SK-N-SH treated with all-trans-retinoic acid at 6 μM for 48 hours (cell line): ENCODE measurements at places on chromosomes 7 and 10.

DNA sequence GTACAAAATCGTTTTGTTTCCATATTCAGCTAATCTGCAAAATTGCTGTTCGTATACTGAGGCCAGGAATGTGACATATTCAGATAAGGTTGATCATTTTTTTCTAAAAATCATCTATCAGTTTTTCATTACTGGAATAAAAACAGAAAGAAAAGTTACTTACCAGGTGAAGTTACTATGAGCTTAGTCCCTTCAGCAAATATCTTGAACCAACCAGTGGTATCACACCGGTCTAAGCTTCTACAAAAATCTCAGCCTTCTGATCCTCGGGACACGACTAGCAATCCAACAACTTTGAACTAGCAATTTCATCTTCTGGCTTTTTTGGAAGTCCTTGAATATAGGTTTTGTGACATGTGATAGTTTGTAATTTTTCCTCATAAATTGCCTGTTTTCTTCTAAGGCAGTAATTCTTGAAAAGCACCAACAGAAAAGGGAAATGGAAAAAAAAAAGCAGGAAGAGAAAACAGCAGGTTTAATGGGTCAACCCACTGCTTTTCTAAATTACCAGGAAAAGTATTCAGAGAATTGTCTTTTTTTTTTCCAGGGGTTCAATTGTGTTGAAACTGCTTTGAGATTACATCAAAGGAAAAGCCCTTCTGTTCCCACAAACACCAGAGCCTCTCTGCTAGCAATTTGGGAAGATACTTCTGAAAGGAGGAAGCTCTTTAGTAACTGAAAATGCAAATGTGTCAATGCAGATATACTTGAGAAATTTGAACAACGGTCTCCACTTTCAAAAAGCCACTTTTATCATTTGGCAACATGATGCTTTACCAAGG is 2.9 kb upstream of the TARP start:
- ATAC-seq = no peak

GRCh38 chr10:48651839-48652238 is 32.8 kb upstream of the WDFY4 start:
- ATAC-seq = no peak

GRCh38 chr10:36888925-36889573 is 236.3 kb upstream of the ANKRD30A start:
- peak; percentile 62 for ATAC-seq

DNA sequence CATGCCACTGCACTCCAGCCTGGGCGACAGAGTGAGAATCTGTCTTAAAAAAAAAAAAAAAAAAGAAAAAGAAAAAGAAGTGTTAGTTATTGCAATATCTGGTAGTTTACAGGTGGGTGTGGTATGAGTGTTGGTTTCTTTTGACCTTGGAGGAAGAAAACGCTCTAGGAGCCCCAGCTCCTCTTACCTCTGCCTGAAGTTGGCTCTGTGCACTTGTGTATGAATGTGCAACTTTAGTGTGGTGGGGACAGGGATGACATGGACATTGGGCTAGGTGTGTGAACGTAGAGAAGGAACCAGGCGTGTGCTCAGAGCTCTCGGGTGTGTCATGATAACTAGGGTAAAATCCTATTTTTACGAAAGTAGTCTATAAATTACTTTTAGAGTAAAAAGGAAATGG is 11.9 kb downstream of the PROSER2 start:
- ATAC-seq = no peak

DNA sequence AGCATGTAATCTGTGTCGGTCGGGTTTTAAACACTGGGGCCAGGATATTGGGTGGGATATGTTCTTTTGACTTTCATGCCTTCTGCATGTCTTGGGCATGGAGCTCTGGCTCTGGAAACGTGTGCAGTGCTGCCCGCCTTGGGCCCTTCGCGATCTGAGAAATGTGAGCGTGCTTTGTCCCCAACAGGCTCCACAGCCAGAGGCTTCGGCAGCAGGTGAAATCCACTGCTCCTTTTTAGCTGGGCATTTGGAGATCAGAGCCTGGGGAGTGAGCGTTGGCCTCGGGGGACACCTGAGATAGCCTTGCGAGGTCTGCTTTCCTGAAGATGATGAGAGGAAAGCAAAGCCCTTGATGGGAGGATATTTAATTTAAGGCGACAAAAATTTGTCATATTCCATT is 137.8 kb downstream of the ACTR3B start:
- ATAC-seq = no peak

- peak; percentile 100 for ATAC-seq
Observed at GRCh38 chr7:92904244-92905131, 68.1 kb upstream of the CDK6 start.

DNA sequence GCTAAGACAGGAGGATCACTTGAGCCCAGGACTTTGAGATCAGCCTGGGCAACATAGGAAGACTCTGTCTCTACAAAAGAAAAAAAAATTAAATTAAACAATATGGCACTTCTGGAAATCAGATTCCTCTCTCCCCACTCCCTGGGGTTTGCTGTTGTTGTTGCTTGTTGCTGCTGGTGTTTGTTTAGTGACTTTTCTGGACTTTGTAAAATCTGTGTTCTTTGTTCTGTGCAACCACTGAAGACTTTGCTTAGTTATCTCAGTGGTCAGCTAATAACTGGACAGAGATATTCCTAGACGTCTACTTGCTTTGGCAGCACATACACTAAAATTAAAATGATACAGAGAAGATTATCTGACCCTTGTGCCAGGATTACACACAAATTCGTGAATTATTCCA is 10.3 kb upstream of the WIPI2 start:
- no peak for ATAC-seq

GRCh38 chr7:47357863-47358262 is 224.0 kb downstream of the TNS3 start:
- no peak for ATAC-seq

GRCh38 chr7:134724606-134725005 is 54.8 kb upstream of the CALD1 start:
- ATAC-seq = peak; percentile 74

DNA sequence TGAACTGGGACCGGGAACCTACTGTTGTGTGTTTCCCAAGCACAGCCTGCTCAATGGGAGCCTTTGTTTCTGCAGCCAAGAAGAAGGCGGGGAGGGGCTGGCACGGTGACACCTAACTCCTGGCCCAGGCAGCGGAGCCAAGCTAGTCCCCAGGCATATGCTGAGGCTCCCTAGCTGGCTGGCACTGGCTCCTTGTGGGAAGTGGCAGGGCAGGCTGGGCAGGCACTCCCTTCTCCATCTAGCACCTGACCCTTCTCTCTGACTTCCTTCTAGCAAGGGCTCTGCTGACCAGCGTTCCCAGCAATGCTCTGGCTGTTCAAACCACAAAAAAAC is 325.0 kb downstream of the PLXNA4 start:
- no peak; the same call in 2 of the 3 replicates for ATAC-seq

DNA sequence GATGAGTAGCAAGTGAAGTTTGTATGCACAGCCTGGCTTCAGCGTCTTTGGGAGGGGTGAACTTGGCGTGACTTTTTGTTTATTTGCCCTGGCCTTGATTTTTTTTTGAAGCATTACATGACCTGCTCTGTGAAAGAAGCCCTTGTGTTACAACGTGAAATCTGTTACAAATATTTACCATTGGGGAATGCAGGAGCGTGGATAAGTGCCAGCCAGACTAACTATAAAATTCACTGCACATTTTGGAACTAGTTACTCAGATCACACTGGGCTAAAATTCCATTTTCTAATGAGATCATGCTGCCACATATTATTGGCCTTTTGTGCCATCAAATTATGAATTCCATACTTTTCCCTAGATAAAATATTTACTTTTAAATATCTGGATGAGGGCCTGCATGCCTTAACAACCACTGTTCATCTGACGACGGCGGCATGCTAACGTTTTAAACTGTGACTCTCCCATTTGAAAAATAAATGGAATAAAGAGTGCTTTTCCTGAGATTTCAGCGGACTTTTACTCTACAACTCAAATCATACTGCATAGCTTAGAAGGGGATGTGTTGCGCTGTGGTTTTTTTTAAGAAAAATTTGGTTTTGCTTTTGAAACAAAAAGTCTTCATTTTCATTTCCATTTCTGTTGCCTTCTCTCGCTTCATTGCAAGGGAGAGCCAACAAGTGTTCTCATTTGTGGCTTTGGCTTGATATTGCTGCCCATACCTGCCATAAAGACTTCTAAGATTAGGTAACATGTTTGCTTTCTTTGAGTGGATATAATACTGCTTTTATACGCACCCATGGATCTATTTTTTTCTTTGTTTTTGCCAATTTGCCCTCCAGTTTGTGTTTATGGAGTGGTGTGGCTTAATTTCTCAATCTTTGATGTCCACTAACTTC is 352.2 kb downstream of the TFEC start:
- no peak for ATAC-seq

DNA sequence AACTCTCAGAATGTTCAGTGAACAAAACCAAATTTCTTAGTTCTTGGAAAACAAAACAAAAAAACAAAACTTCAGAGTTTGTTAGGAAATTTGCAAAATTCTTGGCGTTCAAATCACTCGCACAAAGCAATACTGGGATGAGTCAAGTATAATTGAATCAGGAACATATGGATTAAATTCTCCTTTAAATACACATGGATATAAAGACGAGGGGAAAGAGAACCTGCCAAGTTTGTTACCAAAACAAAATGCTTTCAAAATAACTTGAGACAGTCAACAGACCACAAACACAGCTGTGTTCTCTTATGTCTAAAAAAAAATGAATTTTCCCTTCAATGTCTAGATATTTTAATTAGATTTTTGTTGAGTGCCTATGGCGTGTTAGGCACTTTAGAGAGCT is 93.5 kb upstream of the MPP7 start:
- peak; percentile 54 for ATAC-seq

DNA sequence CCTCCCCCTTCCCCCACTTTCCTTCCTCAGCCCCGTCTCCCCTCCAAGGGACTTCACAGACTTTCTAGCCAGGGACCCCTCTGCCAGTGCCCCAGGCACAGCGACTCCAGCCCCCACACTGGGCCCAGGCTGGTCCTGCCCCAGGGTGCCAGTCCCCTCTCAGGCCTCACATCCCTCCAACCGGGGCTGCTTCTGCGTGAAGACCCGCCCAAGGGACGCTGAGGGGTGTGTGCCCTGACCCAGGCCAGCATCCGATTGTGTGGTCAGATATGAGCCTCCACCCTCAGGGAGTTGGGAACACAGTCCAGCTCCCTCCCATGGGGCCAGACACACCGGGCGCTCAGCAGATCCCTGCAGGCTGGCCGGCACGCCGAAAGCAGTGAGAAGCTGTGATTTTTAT is 97.0 kb downstream of the MICALL2 start:
- ATAC-seq = no peak

DNA sequence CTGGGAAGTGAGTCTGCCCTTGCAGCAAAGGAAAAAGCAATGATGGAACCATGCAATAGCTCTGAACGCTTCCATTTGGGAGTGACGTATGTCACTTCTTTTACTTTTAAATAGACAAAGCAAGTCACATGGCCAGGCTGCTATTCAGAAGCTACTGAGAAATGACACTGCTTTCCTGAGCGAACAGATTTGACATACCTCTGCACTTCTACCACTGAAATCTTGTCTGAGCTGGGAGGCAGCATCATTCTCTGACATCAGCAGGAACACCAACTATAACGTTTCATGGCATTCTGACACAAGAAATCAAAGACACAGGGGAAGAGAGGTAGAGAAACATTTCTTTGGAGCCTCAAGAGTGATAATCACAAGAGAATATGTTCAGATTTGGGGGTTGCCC is 271.1 kb downstream of the SNX13 start:
- no peak for ATAC-seq

- ATAC-seq = peak; percentile 49; the same call in 2 of the 3 replicates
Observed at GRCh38 chr7:45872116-45873034, 507 bp downstream of the CCDC201 start.

DNA sequence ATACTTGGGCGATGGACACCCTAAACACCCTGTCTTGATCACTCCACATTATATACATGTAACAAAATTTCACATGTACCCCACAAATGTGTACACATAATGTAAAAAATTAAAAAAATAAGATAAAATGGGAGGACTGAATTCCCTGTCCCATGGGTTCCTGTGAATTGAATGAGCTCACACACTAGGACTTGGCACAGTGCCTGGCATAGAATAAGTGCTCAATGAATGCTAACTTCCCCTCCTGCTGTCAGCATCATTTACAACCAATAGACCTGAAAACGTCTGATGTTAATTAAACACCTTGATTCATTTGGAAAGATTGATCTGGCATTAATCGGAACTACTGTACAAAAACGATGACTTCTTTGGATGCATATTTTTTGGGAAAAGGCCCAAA is 117.3 kb upstream of the ZNF438 start:
- ATAC-seq = no peak

GRCh38 chr10:88893611-88894010 is 13.6 kb downstream of the STAMBPL1 start:
- ATAC-seq = no peak

DNA sequence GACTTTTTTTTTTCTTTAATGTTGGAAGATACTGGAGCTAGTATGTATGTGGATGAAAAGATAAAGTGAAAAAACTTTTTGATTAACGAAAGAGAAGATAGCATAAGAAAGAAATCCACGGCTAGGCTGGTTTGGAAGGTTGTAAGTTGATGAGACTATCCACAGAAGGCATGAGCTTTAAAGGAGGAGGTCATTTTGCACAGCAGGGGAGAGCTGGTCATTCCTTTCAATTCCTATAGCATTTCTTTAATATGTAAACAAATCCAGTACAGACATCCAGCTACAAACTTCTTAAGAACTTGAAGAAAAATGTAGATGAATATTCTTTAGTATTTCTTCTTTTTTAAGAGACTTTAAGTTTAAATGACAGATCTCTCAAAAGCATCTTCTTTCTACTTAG is 281.3 kb downstream of the CACNA2D1 start:
- no peak for ATAC-seq

GRCh38 chr10:82267014-82267413 is 392.0 kb downstream of the NRG3 start:
- no peak for ATAC-seq

- ATAC-seq = no peak
Observed at GRCh38 chr7:87128861-87129267, 23.4 kb upstream of the DMTF1 start.

- no peak for ATAC-seq
Observed at GRCh38 chr7:2191016-2191415, 41.7 kb downstream of the MAD1L1 start.

DNA sequence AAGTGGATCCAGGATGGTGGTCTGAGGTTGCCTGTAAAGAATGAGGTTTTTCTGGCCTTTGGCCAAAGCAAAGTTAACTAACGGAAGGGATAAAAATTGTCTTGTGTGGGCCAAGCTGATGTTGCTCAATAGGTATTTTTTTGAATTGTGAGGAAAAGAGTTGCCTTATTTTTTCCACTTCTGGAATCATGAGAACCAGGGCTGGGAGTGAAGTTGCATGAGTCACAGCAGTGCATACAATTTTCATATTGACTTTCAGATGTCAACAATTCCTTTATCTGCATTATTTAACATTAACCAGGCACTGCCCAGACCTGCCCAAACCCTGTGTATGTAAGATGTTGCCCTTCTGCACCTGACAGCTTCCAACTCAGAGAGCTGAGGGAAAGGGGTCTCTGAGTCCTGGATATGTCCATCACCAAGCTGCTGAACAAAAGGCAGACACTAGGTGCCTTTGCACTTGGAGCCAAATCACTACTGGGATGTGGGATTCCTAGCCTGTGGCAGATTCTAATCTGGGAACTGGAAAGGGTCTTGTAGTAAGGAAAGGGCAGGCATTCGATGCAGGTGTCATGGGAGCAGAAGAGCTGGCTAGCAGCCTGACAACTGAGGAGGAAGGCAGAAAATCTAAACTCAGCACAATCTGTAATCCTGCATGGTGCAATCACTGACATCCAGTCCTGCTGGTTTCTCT is 52.3 kb upstream of the SLC35B4 start:
- no peak for ATAC-seq

- ATAC-seq = peak; percentile 7
Observed at GRCh38 chr10:110502851-110503301, 5.2 kb downstream of the DUSP5 start.
